ENCODE measurements at places on chromosomes 11 and 22. TPM values are rescaled to one million over a fixed set of nuclear protein-coding genes. Genes with fewer than 3 reads are reported as not detected.

SMTNL1 gene
- not detected for total RNA-seq

ATF4 gene
- 305 TPM for total RNA-seq

NOX4 gene
- 0.13 TPM for total RNA-seq

IFITM1 gene
- total RNA-seq = 51.7 TPM

ARHGEF17 gene
- total RNA-seq = 39.6 TPM

CECR2 gene
- under 0.01 TPM for total RNA-seq

OR52H1 gene
- total RNA-seq = 0.65 TPM

ROBO4 gene
- 0.26 TPM for total RNA-seq

B3GAT1 gene
- not detected for total RNA-seq

CDC45 gene
- total RNA-seq = 4.8 TPM

FGF3 gene
- total RNA-seq = not detected

CPT1B gene
- total RNA-seq = 2.4 TPM

RNF169 gene
- total RNA-seq = 39.6 TPM

ART1 gene
- total RNA-seq = not detected

ISX gene
- total RNA-seq = not detected

UCP2 gene
- 5.1 TPM for total RNA-seq

CLCF1 gene
- total RNA-seq = 8.8 TPM

TEX12 gene
- 0.65 TPM for total RNA-seq

GRIA4 gene
- not detected for total RNA-seq

NTM gene
- 11.8 TPM for total RNA-seq

WT1 gene
- total RNA-seq = not detected

NRXN2 gene
- 2.6 TPM for total RNA-seq

KCNQ1 gene
- not detected for total RNA-seq

ADORA2A gene
- 0.32 TPM for total RNA-seq

LAMTOR1 gene
- 87.4 TPM for total RNA-seq

SLC5A12 gene
- under 0.01 TPM for total RNA-seq

MMP27 gene
- total RNA-seq = not detected

OR52E1 gene
- total RNA-seq = not detected

KCNJ11 gene
- total RNA-seq = not detected

MS4A4A gene
- not detected for total RNA-seq

P2RX6 gene
- 3.1 TPM for total RNA-seq

ZNF215 gene
- 3.9 TPM for total RNA-seq

MRGPRF gene
- total RNA-seq = 26.2 TPM

SART1 gene
- 24.4 TPM for total RNA-seq

TIMM10 gene
- 34.0 TPM for total RNA-seq

FIBIN gene
- total RNA-seq = 6.0 TPM

PIWIL4 gene
- 6.8 TPM for total RNA-seq

BEST1 gene
- total RNA-seq = 3.8 TPM

CYP2D6 gene
- total RNA-seq = 0.13 TPM

KCNJ5 gene
- 0.13 TPM for total RNA-seq

RDX gene
- 80.4 TPM for total RNA-seq

MIEF1 gene
- 26.4 TPM for total RNA-seq

OR10D3 gene
- total RNA-seq = under 0.01 TPM

IGLL5 gene
- not detected for total RNA-seq

EXPH5 gene
- total RNA-seq = 10.8 TPM

PDGFD gene
- 2.3 TPM for total RNA-seq

MAJIN gene
- not detected for total RNA-seq

ACRV1 gene
- total RNA-seq = 0.11 TPM

FOLH1 gene
- total RNA-seq = not detected

INS gene
- total RNA-seq = not detected

SUSD2 gene
- total RNA-seq = 18.2 TPM

SCGB1A1 gene
- total RNA-seq = not detected

TRIM49 gene
- not detected for total RNA-seq

BIK gene
- not detected for total RNA-seq

Data from articular chondrocyte of knee joint (primary cell).